ENCODE measurements at places on chromosomes 5 and 9.

DNA sequence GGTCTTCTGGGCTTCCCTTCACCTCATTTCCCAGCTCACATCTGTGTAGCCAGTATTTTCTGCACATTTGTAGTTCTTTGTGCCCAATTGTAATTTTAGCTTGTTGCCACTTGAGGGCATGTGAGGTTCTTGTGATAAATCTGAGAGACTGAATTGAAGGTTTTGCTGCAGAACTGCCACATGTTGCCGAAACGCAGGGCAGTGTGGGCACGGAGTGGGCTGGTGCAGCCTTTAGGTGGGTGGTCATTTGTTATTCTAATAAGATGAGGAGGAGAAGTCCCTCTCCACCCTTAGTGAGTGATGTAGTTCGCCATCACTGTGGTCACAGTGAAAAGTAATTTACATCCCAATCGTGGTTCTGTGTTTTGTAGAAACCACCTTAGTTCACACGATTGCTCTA is 21.2 kb downstream of the OTULIN start:
- peaks cover 69% of the 10 kb centered on the region for H3K36me3 ChIP-seq
- DNase-seq = peak; percentile 85
- no peaks in the 10 kb centered on the region for H3K27me3 ChIP-seq

- H3K4me3 ChIP-seq = no peak overlapping the region
- peak; percentile 77 for DNase-seq
- no peak overlapping the region for H3K27ac ChIP-seq
- peaks cover 12% of the 10 kb centered on the region for H3K4me1 ChIP-seq
- no peaks in the 10 kb centered on the region for H3K27me3 ChIP-seq
Observed at GRCh38 chr5:76831110-76831452, 12.3 kb downstream of the F2RL1 start.

DNA sequence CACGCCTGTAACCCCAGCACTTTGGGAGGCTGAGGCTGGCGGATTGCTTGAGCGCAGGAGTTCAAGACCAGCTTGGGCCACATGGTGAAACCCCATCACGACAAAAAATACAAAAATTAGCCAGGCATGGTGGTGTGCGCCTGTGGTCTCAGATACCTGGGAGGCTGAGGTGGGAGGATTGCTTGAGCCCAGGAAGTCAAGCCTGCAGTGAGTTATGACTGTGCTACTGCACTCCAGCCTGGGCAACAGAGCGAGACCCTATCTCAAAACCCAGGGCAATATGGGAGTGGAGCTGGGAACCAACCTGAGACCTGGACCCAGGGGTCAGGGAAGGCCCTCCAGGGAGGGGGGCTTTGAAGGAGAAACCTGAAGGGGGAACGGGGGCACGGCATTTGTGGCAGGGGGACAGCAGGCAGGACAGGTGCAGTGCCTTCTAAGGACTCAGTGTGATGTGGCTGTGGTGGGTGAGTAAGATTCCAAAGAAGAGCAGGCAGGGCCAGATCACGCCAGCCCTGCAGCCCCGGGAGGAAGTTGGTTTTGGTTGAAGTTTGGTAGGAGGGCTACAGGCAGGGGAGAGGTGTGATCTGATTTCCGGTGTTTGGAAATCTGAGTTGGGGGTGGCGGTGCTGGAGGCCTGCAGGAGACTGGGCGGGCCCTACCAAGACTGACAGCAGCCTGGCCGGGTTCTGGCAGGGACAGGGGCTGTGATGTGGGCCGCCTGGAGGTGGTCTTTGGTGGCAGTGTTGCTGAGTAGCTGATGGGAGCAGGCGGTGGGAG is 46.2 kb downstream of the NTNG2 start:
- H3K36me3 ChIP-seq = no peaks in the 10 kb centered on the region
- no peak overlapping the region for H3K4me3 ChIP-seq
- no peak overlapping the region for H3K27ac ChIP-seq
- DNase-seq = no peak
- peaks cover 24% of the 10 kb centered on the region for H3K27me3 ChIP-seq
- no peaks in the 10 kb centered on the region for H3K4me1 ChIP-seq

DNA sequence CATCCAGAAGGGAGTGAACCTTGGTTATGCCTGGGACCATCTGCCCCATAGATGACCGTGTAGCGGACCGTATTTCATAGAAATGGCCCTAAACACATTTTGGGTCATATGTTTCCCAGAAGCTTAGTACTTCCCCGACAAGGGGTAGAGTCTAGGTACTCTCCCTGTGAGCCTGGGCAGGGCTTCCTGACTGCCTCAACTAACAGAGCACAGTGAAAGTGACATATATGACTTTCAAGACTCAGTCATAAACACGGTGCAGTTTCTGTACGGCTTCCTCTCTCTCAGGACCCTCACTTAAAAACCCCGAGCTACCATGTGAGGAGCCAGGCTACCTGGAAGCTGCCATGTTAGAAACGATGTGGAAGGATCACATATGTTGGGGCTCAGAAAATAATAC is 20.9 kb downstream of the C9orf57 start:
- no peak overlapping the region for H3K27ac ChIP-seq
- H3K27me3 ChIP-seq = no peaks in the 10 kb centered on the region
- no peak for DNase-seq
- peaks cover 6% of the 10 kb centered on the region for H3K4me1 ChIP-seq
- no peaks in the 10 kb centered on the region for H3K36me3 ChIP-seq

- H3K36me3 ChIP-seq = no peaks in the 10 kb centered on the region
- no peak overlapping the region for H3K27ac ChIP-seq
- H3K27me3 ChIP-seq = no peaks in the 10 kb centered on the region
- no peaks in the 10 kb centered on the region for H3K4me1 ChIP-seq
- no peak overlapping the region for H3K4me3 ChIP-seq
Observed at GRCh38 chr5:31731016-31731415, 92.1 kb downstream of the PDZD2 start.

DNA sequence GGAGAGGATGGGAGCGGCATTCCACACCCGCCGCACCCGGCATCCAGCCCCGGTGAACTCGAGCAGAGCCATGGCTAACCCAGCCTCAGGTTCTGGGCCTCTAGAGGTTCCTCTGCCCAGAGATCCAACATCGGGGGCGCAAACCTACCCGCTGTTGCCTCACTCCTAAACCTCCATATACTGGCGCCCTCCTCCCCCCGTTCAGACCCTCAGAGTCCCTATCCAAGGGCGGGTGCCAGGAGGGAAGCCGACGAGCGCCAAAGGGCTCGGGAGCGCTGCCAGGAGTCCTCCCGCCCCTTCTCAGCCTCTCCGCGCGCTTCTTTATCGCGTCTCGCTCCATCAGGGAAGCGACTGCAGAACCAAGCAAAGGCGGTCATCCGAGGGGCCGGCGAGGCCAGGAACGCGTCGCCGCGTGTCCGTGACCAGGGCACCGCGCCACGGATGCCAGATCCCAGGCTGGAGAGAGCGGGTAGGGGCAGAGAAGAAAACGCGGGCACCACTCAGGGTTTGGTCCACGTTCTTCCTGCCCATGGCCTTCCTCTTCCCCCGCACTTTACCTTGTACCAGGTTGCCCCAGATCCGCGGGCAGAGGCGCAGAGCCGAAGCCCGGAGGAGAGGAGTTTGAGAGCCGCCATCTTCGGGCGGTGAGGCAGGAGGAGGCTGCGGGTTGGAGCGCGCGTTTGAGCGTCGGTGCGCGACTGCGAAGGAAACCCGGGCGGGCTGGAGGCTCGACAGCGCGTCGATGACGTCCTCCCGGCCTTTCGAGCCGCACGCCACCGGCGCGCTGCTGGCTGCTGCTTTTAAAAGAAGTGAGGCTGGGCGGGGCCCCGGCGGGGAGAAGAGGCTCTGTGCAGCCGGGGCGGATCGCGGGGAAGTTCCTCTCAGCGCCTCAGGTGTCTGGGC is at the start of gene OXCT1:
OXCT1 (minus strand) TSS at position 702 of the 903 bp plus-strand sequence; CDS start at position 635, 67 bp downstream.
- no peaks in the 10 kb centered on the region for H3K27me3 ChIP-seq
- H3K4me3 ChIP-seq = peak within 1 kb of the TSS; percentile 81
- H3K4me1 ChIP-seq = peaks cover 18% of the 10 kb centered on the region
- DNase-seq = peak; percentile 94
- peak within 1 kb of the TSS; percentile 82 for H3K27ac ChIP-seq

DNA sequence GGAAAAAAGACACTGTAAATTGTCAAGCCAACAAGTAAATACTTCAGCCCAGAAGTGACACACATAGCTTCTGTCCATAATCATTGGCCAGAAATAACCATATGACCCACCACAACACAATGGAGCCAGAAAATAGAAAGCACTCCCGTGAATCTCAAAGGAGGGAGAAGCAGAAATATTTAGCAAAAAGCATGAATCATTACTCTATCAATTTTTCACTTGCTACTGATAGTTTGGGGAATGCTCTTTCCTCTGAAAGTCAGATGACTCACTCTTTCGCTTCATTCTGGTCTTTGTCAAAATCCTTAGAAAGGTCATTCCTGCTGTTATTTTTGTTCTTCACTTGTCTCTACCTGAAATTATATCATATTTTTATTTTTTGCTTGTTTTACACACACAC is 312.6 kb downstream of the TMEM232 start:
- DNase-seq = no peak
- no peaks in the 10 kb centered on the region for H3K27me3 ChIP-seq
- no peaks in the 10 kb centered on the region for H3K4me1 ChIP-seq
- no peak overlapping the region for H3K27ac ChIP-seq

GRCh38 chr5:73615947-73616346 is 10.0 kb upstream of the ARHGEF28 start:
- H3K4me1 ChIP-seq = no peaks in the 10 kb centered on the region
- H3K27ac ChIP-seq = no peak overlapping the region
- no peaks in the 10 kb centered on the region for H3K36me3 ChIP-seq
- H3K4me3 ChIP-seq = no peak overlapping the region

GRCh38 chr9:120791161-120791560 is 2.1 kb downstream of the FBXW2 start:
- H3K27ac ChIP-seq = no peak overlapping the region
- H3K4me3 ChIP-seq = no peak overlapping the region

DNA sequence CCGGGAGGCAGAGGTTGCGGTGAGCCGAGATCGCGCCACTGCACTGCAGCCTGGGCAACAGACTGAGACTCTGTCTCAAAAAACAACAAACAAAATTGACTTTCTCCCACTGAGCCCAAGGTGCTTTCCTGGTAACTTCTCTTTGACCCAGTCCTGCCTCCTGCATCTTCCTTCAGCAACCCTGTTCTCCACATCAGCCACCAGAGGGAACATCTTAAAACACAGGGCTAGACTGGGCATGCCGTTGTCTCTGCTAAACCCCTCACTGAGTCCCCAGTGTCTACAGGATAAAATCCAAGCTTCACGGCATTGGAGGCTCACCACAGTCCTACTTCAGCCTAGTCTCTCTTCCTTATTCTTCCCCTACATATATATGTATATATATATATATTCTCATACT is 39.8 kb upstream of the KCNMB1 start:
- H3K4me3 ChIP-seq = no peak overlapping the region
- H3K36me3 ChIP-seq = no peaks in the 10 kb centered on the region
- peak; percentile 83 for DNase-seq

- no peak overlapping the region for H3K4me3 ChIP-seq
- no peak for DNase-seq
- H3K27me3 ChIP-seq = no peaks in the 10 kb centered on the region
Observed at GRCh38 chr5:66647146-66647856, 51.1 kb downstream of the MAST4 start.

GRCh38 chr5:107364443-107365319 is 306.1 kb downstream of the EFNA5 start:
- H3K27me3 ChIP-seq = no peaks in the 10 kb centered on the region
- DNase-seq = no peak
- H3K4me3 ChIP-seq = no peak overlapping the region
- no peak overlapping the region for H3K27ac ChIP-seq
- H3K36me3 ChIP-seq = no peaks in the 10 kb centered on the region

GRCh38 chr5:143576711-143577484 is 173.4 kb upstream of the NR3C1 start:
- no peak overlapping the region for H3K4me3 ChIP-seq
- peak; percentile 72 for DNase-seq
- peak overlapping the region; percentile 31 for H3K27ac ChIP-seq
- peaks cover 16% of the 10 kb centered on the region for H3K4me1 ChIP-seq
- H3K27me3 ChIP-seq = no peaks in the 10 kb centered on the region

DNA sequence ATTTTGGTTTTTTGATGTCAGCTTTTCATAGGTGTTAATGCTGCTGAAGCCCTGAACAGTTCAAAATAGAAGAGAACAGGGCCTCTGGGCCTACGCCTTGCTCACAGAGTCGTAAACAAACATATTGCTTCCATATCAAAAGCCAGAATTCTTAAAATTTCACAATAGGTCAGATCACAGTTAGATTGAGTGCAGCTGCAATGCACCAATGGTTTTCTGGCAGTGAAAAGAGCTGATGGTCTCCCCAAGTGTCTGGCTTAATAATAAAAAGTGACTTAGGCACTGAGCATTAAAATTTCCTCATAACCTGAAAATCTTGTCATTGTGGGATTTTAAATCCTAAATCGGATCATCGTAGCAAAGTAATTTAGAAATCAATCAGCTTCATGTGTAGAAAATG is 493.0 kb downstream of the CAAP1 start:
- H3K36me3 ChIP-seq = no peaks in the 10 kb centered on the region
- no peak for DNase-seq
- no peaks in the 10 kb centered on the region for H3K27me3 ChIP-seq
- no peak overlapping the region for H3K4me3 ChIP-seq
- H3K4me1 ChIP-seq = no peaks in the 10 kb centered on the region

GRCh38 chr9:35163413-35163812 is 1.6 kb downstream of the UNC13B start:
- H3K4me1 ChIP-seq = peaks cover 18% of the 10 kb centered on the region
- DNase-seq = no peak
- no peak overlapping the region for H3K27ac ChIP-seq
- no peaks in the 10 kb centered on the region for H3K36me3 ChIP-seq
- no peaks in the 10 kb centered on the region for H3K27me3 ChIP-seq

- no peaks in the 10 kb centered on the region for H3K27me3 ChIP-seq
- no peak overlapping the region for H3K4me3 ChIP-seq
- DNase-seq = peak; percentile 50
- no peaks in the 10 kb centered on the region for H3K4me1 ChIP-seq
Observed at GRCh38 chr9:89361816-89362646, 43.7 kb downstream of the SECISBP2 start.

DNA sequence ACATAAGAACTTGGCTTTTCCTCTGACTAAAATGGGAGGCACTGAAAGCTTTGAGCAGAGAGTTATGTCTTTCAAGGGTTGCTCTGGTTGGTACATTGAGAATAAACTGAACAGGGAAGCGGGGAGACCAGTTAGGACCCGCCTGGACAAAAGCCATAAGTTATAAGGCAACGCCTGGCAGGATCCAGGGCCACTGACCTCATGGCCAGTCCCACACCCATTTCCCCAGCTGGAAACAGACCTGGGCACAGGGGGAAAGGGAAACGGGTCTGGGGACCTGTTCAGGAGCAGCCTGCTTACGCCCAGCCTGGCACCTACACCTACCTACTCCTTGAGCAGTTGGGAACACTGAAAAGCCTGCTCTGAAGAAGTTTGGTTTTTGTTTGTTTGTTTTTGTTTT is 1.3 kb downstream of the SPINK4 start:
- no peak overlapping the region for H3K27ac ChIP-seq
- peaks cover 4% of the 10 kb centered on the region for H3K4me1 ChIP-seq
- no peak overlapping the region for H3K4me3 ChIP-seq
- H3K36me3 ChIP-seq = no peaks in the 10 kb centered on the region
- DNase-seq = peak; percentile 59

- no peaks in the 10 kb centered on the region for H3K27me3 ChIP-seq
- no peak for DNase-seq
- peaks cover under 1% of the 10 kb centered on the region for H3K36me3 ChIP-seq
- H3K4me1 ChIP-seq = no peaks in the 10 kb centered on the region
- H3K4me3 ChIP-seq = no peak overlapping the region
- H3K27ac ChIP-seq = no peak overlapping the region
Observed at GRCh38 chr9:7146582-7146981, 388.8 kb downstream of the KDM4C start.

- DNase-seq = peak; percentile 22
- no peak overlapping the region for H3K27ac ChIP-seq
- H3K27me3 ChIP-seq = peaks cover 5% of the 10 kb centered on the region
Observed at GRCh38 chr9:98157372-98157771, 35.1 kb downstream of the CORO2A start.

- no peak overlapping the region for H3K4me3 ChIP-seq
- H3K4me1 ChIP-seq = no peaks in the 10 kb centered on the region
- H3K36me3 ChIP-seq = no peaks in the 10 kb centered on the region
- no peaks in the 10 kb centered on the region for H3K27me3 ChIP-seq
Observed at GRCh38 chr5:37539459-37539858, 160.3 kb downstream of the WDR70 start.

All from osteoblast (primary cell).